Activated naive CD8-positive, alpha-beta T cell treated with anti-CD3 and anti-CD28 coated beads, Interleukin-2, amount 10 ng/mL, durations not matched to agents 7 days and 5 days (primary cell): ENCODE measurements at places on chromosomes 11 and 22.

GRCh38 chr11:3823762-3824506, 15.6 kb downstream of the PGAP2 start:
- DNase-seq: no peak

DNA sequence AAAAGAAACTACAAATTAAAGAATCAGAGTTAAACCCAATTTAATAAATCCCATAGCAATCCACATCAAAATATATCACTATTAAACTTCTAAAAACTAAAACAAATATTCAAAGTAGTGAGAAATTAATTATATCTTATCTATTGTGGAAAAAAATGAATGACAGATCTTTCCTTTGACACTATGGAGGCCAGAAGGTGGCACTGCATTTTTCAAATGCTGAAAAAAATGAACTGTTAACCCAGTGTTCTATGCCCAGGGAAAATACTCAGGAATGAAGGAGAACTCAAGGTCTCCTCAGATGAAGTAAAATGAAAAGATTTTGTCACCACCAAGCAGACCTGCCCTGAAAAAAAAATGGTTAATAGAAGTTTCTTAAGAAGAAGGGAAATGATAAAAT, 27.7 kb downstream of the TYR start:
- DNase-seq: no peak

DNA sequence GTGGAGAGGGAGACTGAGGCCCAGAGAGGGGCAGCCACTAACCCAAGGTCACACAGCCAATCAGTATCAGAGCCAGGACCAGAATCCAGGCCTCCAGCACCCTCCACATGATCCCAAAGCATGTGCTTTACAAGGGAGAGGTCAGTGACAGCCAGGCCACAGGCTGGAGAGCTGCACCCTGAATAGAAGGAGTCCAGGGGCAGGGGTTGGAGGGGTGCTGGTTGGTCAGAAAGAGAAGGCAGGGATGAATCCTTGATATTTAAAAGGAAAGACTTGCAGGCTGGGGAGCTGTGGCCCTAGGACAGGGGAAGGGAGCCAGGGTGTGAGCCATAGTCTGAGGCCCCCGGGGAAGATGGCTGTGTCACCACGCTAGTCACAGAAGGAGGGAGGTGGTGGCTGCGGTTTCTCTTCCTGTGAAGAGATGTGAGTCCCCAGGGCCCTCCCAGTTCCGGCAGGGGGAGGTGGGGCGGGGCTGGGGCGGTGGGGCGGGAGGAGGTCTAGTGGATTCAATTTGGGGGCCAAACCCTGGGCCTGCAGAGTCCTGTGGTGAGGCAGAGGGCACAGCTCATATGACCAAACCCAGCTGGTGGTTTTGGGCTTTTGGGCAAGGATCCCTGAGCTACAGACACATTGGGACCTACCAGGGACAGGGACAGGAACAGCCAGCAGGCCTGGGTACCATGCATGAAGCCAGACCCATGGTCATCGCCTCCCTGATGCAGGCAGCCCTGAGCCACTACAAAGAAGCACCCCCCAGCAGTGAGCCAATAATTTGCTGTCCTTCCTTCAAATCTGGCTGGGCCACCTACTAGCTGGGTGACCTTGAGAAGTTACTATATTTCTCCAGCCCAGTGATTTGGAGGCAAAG, 14.0 kb downstream of the RAC2 start:
- peak; percentile 84 for DNase-seq

- no peak for DNase-seq
These were observed 593 bp downstream of the FAM118B start for GRCh38 chr11:126212089-126212660.

GRCh38 chr11:126457817-126458216, 102.3 kb downstream of the ST3GAL4 start:
- no peak for DNase-seq

DNA sequence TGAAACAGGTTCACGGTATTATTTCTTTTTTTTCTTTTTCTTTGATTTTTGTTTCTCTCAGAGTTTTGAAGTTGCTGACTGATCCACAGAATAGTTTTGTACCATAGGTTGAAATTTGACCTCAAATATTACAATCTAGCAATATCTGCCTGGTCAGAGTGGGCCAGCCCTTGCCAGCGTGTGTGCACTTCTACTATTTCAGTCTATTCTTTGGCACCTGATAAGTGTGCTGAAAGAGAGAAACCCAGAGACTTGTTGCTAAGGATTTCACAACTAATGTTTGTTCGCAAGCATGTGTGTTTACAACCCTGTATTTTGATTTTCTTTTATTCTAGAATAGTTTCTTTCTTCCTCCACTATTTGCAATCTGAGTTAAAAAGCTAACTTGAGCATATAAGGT, 1125.2 kb upstream of the CNTN5 start:
- no peak for DNase-seq
